Large intestine (tissue), 12 donors: ENCODE measurements at places on chromosomes 6 and 20. TPM values are rescaled to one million over a fixed set of nuclear protein-coding genes. Genes with fewer than 3 reads are reported as not detected.

DNA sequence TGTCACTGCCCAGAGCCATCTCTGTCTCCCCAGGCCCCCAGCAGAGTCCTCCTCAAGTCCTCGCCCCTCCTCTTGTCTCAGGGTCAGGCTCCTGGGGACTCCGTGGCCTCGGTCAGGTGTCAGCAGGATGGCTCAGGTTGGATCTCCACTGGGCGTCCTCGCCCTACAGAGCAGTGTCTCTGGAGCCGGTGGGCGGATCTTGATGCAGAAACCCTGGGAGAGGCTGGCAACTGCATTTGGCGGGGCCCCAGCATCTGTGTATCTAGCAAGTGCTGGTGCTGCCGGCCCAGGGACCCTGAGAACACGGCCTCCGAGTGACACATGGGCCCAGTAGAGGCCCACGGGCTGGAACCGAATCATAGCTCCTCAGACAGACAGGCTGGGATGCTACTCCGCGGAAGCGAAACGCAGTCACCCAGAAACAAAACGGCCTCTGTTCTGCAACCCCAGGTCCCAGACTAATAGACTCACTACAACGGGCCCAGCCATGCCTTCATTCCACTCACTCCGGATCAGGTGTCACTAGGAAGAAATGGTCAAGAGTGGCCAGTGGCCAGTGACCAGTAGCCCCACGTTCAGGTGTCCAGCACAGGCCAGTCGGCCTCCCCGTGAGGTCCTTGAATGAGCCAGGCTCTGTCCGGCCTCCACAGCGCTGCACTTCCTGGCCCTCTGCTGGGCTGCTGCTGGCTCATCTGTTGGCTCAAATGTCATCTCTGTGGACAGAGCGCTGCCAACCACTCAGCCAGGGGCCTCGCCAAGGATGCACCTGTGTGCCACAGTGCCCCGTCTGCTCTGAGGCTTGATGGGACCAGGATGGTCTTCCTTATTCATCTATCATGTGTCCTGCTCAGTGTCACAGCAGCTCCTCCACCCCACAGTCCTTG is 12.6 kb upstream of the FRMD1 start:
- no peak for DNase-seq

BLCAP gene
- 86.6 TPM for polyA plus RNA-seq

TFAP2D gene
- polyA plus RNA-seq, result not detected

- no peak for DNase-seq
These were observed 75.5 kb downstream of the DOK5 start for GRCh38 chr20:54550776-54551396.
